Esophagus muscularis mucosa (tissue), 4 donors: ENCODE measurements at places on chromosomes 7 and 10. TPM values are rescaled to one million over a fixed set of nuclear protein-coding genes. Genes with fewer than 3 reads are reported as not detected.

DNA sequence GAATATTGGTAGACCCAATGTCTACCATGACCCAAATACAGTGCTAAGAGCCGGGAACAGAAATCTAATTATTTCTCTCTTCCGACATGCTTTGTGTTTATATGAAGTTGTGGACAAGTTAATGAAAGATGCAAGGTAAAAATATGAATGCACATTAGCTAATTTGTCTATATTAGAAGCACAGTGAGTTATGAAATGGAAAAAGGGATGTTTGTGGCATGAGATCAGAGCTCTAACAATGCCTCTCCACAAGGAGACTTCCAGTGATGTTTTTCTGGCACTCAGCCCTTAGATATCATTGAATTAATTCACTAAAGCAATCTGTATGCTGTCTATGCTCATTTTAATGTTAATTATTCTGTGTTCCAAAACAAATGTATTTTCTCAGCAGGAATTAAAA is 897.2 kb downstream of the CNTNAP2 start:
- DNase-seq, result no peak

DNA sequence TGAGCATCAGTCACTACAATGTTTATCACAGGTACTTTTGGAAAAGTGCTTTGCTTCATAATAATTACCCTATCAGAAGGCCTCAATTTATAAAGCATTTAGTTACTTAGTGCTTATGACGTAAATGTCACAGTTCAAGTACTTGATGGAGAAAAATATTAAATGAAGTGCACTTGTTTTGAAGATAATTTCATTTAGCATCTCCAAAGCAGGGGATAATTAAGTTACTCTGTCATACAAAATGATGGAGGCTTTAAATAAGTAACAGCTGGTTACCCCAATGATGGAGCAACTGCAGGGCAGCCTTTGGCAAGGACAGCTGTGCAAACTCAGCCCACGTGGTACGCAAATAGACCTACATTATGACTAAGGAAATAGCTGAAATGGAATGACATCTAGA is 768.8 kb downstream of the GRM8 start:
- DNase-seq, result no peak

- DNase-seq, result no peak
These were observed 129.6 kb downstream of the BICC1 start for GRCh38 chr10:58642283-58642682.

GRCh38 chr7:133561396-133561795 is 308.5 kb downstream of the EXOC4 start:
- DNase-seq, result no peak

The EVX1 gene
- not detected for total RNA-seq

DNA sequence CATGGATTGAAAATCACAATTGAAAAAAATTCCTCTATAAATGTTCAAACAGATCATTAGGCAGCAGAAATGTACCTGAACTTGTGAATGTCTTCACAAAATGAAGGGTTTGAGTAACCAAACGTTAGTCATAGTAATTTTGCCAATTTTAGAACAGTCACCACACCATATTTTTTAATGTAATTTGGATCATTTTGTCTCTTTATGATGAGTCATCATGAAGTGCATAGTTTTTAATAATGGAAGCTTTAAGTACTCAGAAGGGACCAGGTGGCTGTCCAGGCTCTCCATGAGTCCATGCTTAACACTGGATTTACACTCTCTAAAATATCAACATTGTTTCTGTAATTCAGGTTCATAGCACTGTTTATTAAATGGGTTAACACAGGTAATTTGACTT is 219.2 kb downstream of the ETV1 start:
- DNase-seq, result no peak

- no peak for DNase-seq
These were observed 17.5 kb downstream of the FAM171A1 start for GRCh38 chr10:15353471-15354017.

DNA sequence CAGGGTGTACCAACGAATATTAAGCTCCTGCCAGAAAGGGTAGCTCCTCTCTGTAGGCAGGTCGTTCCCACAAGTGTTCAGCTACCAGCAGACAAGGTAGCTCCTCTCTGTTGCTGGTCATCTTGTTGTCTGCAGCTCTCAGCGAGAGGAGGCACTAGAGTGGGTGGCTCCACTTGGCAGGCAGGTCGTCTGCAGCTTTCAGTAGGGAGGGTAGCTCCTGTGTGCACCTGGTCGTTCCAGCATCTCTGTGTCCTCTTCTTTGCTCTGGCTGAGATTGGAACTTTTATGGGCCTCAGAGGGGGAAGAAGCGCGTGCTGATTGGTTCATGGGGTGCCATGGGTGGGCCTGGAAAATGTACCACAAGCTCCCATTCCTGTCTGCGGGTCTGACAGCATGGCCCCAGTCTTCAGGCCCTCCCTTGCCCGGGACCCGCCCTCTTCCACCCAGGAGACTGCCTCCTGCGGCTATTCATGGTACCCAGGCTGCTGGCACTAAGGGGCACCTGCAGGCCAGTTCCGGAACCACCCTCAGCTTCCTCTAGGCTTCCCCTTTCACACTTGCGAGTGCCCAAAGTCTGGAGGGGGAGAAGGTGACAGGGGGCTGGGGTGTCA is 63.9 kb upstream of the CACNA2D1 start:
- no peak for DNase-seq

DNA sequence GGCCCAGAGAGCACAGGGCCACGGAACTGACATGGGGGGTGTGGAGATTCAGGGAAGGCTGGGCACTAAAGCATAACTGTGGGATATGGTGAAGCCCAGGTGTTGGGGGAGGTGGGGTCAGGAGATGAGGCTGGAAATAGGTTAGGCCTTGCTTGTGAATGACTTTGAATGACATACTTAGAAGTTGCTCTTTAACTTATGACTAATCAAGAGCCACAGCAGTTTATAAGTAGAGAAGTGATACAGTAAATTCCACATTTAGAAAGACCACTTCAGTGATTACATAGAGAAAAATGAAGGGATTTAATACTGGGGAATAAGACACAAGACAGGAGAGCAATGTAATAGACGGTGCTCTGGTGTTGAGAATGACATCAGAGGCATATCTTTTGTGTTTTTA is 120.8 kb upstream of the SEC61G start:
- no peak for DNase-seq

DNA sequence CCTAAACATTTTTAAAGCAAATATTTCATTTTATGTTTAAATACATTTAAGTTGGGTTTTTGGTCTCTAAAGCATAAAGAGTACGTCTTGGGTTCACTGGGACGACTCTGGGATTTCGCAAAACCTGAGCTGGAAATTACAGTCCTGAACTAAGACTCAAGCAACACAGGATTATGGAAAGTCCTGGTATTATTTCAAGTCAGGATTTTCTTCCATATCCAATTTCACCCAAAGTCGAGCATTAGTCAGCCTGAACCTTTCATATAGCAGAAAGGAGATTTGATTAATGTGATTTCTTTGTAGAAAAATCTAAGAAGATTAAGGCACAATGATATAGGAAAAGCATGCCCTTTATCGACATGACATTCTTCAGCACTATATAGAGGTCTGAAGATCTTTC is 100.0 kb downstream of the MTERF1 start:
- no peak for DNase-seq

The COL17A1 gene
- 0.17 TPM for total RNA-seq

The CAV1 gene
- 571 TPM for total RNA-seq
